ENCODE measurements at places on chromosomes 3 and 15.

- peak; percentile 36 for DNase-seq
These were observed 554 bp downstream of the CHST13 start for GRCh38 chr3:126524429-126524988.

DNA sequence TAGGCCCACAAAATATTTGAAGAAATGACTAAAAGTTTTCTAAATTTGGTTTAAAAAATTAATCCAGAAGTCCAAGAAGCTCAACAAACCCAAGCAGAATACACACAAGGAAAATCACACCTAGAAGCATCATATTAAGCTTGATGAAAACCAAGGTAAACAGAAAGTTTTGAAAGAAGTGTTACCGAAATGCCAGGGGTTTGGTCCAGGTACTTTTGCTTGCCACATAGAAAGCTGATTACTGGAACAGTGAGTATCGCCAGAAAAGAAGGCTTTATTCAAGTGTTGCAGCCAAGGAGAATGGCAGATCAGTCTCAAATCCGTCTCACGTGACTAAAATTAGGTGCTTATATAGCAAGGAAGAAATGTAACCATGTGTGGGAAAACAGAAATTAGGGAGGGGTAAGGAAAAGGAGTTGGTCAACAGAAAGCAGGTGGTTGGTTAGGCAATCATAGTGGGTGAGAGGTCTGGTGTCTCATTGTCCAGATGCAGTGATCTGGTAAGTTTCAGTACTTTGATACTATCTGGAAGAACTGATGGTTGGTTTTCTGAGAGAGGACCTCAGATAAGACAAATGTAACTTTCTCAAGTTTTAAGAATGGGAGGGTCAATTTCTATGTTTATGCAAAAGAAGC is 96.9 kb upstream of the MYRIP start:
- no peak for DNase-seq

- DNase-seq: no peak
These were observed 63.8 kb downstream of the LPP start for GRCh38 chr3:188217726-188218125.

GRCh38 chr3:75396316-75396802 is 267.8 kb upstream of the FRG2C start:
- peak; percentile 13 for DNase-seq

GRCh38 chr15:69391046-69391757 is 22.9 kb upstream of the KIF23 start:
- no peak for DNase-seq

DNA sequence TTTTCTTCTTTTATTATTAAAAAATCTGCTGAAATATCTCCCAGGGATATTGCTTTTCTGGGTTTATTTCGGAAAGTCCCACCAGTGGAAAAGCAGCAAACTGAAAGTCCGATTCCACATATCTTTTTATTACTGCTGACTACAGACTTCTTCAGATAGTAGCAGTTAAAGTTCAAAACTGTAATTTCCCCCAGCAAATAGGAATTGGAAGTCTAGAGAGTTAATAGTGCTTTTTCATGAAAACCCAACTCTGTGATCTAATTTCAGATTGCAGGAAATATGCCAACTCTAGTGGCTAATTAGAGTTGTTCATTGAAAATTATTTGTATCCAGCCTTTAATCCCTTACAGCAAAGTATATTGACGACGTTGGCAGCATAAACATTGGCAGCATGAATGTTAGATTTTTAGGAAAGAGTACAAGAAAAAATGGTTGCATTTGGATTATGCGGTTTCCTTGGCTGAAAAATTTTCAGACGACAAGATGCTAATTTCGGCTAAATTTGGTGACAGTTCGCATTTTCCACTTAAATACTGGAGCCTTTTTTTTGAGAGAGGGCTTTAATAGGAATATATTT is 472.9 kb upstream of the CBLB start:
- peak; percentile 35 for DNase-seq

GRCh38 chr3:184031187-184031792 is at the start of gene HTR3D:
HTR3D (plus strand) TSS chr3:184031742; CDS start chr3:184031742, 0 bp downstream.
- no peak for DNase-seq

DNA sequence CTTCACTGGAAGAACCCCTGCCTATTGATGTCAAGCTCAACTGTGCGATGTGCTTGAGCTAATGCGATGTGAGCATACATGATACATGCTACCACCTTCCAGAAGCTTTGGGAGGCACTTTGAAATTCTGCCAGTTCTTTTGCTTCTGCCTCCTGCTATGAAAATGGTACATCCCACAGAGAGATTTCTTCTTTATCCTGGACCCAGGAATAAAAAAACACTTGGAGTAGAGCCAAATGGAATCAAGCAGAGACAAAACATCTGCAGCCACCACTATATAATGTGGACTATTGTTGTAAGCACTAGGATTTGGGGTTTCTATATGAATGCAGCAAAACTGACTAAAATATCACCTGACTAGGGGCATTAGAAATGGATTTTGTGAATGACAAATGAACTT is 119.9 kb upstream of the GAP43 start:
- DNase-seq: peak; percentile 56

- no peak for DNase-seq
These were observed 4.2 kb downstream of the UBXN7 start for GRCh38 chr3:196428041-196428440.

GRCh38 chr3:122928396-122929187 is 99.0 kb downstream of the SEMA5B start:
- no peak for DNase-seq

DNA sequence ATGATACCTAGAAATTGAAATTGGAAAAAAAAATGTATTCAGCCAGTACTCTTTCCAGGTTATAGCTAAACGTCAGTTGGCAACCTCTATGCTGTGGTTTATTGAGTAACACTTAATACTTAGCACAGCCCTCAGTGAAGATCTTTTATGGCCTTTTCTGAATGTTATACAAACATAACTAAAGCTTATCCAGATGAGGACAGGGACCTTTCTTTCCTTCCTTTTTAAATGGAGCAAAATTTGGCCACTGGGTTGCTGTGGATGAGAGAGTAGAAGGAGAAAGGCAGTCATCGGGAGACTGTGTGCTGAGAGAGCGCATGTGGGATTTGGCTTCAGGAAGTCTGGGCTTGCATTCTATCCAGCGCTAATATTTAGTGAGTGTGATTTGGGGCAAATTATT is 36.1 kb downstream of the IGF1R start:
- no peak for DNase-seq

DNA sequence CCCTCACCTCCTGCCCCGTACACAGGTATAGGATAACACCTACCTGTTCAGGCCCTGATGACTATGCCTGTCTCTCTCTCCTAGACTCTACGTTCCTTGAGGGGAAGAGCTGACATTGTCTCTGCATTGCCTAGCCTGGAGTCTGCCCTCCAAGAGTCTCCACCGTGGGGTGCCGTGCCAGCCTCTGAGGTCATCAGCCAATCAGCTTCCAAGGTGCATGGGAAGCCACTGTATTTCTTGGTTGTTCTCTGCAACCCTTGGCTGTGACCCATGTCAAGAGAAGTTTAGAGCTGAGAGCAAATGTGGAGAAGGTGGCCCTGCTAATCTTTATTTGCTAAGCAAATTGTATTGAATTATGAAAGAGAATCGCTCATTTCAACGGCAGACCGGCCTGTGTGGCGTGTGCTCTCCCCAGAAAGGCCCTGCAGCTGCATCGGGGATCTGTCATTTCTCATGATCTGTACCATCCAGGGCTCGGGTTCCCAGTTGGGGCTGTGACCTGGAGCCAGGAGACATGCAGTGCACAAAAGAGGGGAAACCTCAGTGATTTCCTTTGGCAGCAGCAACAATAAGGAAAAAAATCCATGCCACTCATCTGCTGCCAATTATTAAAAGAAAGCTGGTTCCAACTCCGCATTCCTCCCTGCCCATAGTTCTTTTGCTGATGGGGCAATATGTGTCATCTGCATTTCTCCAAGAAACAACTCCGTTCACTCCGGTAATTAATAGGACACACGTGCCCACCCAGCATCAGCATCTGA is 182.2 kb downstream of the MEGF11 start:
- DNase-seq: peak; percentile 57

GRCh38 chr3:89628856-89629670 is 521.6 kb downstream of the EPHA3 start:
- peak; percentile 32 for DNase-seq
